ENCODE measurements at places on chromosomes 1 and 21.

DNA sequence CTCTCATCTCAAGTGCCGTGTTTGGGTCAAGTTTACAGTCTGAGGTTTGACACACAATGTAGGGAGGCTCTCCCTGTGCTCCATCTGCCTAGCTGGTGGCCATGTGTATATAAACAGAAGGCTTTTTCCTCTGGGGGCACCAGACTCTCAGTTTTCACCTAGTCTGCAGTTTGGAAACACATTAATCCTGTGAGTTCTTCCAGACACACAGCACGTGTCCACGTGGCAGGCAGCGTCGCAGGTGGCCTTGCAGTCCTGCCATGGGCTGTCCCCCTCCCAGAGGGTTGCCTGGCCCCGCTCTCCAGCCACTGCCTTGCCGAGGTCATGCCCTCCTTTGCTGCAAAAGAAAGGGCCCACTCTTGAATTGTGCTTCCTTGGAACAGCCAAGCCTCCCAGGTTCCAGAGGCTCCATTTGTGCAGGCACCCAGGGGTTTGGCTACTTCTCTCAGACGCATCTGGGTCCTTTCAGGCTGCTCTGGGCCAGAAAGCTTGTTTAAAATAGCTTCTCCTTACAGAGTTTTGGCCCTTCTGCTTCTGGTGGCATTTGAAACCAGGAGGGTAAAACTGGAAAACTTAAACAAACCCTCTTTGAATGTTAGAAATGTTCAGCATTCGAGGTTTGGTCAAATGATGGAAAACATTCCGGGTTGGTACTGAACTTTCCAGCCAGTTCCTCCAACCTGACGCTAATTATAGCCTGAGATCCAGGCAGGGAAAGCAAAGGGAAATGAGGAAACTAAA, 4.4 kb upstream of the RUNX1 start:
- DNase-seq, result no peak

GRCh38 chr1:27136998-27137542, 17.9 kb downstream of the SLC9A1 start:
- DNase-seq, result peak; percentile 56

- DNase-seq, result no peak
Observed at GRCh38 chr1:164685266-164686035, 126.5 kb downstream of the PBX1 start.

- DNase-seq, result no peak
Observed at GRCh38 chr1:31830511-31830910, 14.7 kb upstream of the SPOCD1 start.

- peak; percentile 26 for DNase-seq
Observed at GRCh38 chr21:46560568-46561444, 44.1 kb downstream of the S100B start.

DNA sequence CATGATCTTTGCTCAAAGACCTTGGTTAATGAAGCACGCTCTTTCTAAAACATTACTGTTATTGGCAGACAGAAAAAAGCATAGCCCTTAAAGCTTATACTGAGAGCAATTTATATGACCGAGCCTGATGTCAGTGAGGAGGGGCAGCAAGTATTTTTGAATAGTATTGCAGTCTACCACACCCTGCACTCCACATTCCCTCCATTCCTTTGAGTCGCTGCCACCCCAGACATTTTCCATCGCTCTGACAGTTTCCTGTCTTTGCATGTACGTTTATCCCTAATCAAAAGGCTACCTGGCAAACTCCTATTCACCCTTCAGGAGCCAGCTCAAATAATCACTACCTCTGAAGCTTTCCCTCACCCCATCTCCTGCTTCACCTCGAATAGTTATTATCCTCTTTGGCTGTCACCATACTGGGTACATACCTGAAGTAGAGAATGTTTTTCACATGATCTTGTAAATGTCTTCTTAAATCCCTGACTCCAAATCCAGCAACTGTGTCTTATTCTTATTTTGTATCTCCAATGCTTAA, 5.5 kb upstream of the JUN start:
- no peak for DNase-seq

DNA sequence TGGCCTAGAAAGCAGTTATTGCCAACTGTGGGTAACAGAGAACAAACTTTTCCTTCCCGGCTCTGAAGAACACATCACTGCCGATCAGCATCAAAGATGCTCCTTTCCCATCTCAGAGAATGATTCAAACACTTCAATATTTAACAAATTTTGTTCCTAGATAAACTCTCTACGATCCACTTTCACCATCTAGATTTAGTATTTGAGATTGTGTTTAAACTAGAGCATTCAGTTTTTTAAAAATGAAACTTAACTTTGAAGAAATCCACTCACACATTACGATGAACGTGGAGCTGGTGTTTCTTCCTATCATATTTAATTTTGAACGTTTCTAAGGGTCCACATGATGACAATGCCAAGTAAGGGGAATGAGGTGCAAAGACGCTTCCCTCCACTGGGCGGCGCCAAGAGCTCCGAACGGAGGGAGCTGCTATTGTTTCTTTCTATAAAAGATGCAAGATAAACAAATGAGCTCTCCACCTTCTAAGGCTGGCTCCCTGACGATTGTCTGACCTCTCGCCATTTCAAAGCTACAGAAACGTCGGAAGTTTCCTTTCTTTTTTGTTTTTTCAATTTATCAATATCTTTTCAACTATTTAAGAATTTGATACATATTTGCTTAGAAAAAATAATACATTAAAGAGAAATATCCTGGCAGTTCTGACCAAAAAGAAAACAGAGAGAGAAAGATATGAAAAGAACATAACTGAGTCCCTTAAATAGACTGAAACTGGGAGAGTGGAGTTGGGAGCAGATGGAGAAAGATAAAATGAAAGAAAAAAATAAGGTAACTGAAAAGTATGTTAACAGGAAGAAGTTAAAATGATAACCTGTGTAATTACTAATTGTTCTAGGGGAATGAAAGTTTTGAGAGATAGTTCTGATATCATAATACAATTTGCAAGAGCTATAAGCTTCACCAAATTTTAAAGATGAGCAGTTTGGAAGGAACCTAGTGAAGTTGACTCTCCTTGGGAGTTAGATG, 4.4 kb upstream of the BARHL2 start:
- DNase-seq, result peak; percentile 84

- peak; percentile 31 for DNase-seq
Observed at GRCh38 chr21:44414291-44415072, 40.8 kb upstream of the LRRC3 start.

DNA sequence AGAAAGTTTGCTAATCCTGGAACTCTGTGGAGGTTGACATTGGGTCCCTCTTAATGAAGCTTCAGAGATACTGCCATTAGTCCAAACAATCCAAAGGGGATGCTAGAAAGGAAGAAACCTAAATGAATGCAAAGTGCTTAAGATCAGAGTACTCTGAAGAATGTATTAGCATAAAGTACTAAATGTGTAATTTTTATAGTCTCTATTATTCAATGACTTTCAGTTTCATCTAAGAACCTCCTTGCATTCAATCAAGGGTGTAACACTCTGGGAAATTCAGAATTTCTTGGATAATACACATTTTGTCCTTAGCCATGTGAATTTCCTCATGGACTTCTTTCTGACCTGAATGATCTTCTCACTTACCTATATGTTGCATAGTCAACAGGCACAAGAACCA, 1078.5 kb upstream of the ADGRL4 start:
- DNase-seq, result no peak

DNA sequence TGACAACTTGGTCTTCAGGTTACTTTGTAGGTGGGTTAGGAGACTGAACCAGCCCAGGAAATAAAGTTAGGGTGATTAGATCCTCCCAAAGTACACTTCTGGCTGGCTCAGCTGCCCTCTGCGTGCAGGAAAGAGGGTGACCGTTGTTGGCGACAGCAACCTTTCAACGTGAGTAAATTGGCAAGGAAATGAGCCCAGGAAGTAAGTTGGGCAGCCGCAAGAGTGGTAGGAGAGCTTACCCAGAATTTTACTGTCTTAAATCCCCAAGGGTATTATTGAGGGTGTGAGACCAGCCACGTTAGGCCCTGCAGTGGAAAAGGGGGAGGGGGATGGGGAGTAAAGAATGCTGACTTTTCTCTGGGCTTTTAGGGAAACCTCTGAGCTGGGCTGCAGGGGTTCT, 1.6 kb downstream of the TENT5C start:
- DNase-seq, result peak; percentile 56

GRCh38 chr1:225767634-225768540, 9.7 kb upstream of the SRP9 start:
- DNase-seq, result peak; percentile 54

DNA sequence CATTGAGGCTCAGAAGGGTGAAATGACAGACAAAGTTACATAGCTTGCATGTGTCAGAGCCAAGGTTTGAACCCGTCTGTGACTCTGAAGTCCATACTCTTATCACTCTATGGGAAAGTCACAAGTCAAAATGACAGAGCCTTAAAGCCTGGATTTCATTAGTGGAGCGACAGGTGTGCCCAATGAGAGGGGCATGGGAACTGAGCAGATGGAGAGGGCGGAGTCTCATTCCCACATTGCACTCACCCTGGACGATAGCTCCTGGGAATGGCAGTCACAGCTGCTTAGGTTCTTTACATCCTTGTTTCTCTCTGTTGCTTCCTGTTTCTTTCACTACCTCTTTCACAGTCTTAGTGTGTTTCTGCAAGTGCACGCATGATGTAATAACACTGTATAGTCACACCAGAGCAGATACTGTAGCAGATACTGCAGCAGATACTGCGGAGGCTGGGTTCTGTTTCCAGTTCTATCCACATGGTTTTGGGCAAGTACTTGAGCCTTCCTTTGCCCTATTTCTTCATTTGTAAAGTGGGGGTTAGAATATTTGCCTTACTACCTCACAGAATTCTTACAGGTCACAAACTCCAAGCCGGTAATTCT, 127.2 kb downstream of the ZSCAN20 start:
- DNase-seq, result no peak

- no peak for DNase-seq
Observed at GRCh38 chr1:183922197-183922596, 115.3 kb downstream of the COLGALT2 start.

GRCh38 chr21:37155186-37155585, 82.1 kb downstream of the TTC3 start:
- DNase-seq, result peak; percentile 28

GRCh38 chr1:67750691-67751054, 65.7 kb downstream of the GADD45A start:
- DNase-seq, result no peak

DNA sequence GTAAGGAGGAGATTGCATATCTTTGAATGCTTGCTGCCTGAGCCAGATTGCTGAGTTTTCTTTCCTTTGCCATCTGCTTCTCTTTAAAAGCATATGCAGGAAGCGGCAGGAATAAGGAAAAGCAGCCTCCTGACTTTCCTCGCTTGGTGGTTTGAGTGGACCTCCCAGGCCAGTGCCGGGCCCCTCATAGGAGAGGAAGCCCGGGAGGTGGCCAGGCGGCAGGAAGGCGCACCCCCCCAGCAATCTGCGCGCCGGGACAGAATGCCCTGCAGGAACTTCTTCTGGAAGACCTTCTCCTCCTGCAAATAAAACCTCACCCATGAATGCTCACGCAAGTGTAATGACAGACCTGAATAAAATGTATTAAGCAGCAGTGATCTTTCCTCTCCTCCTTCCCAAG, 1.5 kb downstream of the CORT start:
- DNase-seq, result peak; percentile 76

- DNase-seq, result peak; percentile 51
Observed at GRCh38 chr1:35298464-35298863, 30.0 kb downstream of the ZMYM4 start.

GRCh38 chr1:47298025-47298699, 15.8 kb downstream of the STIL start:
- no peak for DNase-seq

GRCh38 chr1:33563699-33564098, 91.3 kb downstream of the ZSCAN20 start:
- DNase-seq, result no peak

- DNase-seq, result peak; percentile 17
Observed at GRCh38 chr1:247906504-247907047, 11.2 kb downstream of the OR2W3 start.

DNA sequence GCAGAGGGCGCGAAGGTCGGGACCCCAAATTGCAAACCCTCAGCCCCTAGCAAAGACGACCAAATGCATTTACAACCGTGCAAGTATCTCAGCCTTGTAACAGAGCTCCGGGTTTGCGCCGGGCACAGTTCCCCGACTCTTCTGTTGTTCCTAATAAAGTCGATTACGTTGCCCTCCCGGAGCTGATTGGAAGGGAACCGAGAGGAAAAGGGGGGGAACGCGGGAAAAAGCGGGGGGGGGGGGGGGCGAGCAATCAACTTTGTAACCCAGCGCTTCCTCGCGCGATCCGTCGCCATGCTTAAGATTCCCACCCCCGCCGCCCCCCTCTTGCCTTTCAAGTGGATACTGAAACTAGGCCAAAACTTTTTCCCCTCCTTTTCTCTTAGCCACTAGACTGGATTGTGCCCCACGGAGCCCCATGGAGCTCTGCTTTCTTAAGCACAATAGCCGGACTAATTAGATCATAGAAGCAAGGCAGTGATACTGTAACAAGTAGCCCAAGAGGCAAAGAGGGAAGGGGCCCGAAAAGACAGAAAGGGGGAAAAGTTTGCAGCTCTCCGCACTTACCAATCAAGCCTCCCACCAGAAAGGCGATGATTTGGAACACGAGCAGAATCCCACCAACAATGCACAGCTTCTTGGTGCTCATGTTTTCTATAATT, 565 bp downstream of the WLS start:
- peak; percentile 75 for DNase-seq

Data from H7 (cell line).